ENCODE measurements at places on chromosomes 6 and 20.

DNA sequence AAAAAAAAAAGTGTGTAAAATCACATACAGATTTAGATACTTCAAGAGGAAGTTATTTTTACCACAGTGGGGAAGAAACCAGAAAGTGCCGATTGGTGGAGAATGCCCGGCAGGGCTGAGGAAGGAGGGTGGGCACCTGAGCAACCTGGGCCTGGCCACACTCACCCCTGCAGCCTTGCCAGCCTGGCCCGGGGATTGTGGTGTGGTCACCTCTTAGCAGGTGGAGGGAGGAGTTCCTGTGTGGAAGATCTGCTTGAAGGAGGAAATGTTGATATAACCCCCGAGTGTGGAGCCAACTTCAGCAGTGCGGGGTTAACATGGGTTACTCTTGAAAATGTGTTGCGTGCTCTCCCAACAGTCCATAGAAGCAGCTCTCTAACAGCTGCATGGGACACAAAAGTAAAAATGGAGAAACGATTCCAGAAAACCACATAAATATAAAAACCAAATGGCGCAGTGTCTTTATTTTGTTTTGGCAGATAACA is 14.7 kb downstream of the UST start:
- DNase-seq: peak; percentile 26

GRCh38 chr6:26034905-26035304 is 52.3 kb upstream of the HFE start:
- no peak for DNase-seq

- peak; percentile 37 for DNase-seq
These were observed 30.1 kb downstream of the RIMS4 start for GRCh38 chr20:44780226-44780625.

DNA sequence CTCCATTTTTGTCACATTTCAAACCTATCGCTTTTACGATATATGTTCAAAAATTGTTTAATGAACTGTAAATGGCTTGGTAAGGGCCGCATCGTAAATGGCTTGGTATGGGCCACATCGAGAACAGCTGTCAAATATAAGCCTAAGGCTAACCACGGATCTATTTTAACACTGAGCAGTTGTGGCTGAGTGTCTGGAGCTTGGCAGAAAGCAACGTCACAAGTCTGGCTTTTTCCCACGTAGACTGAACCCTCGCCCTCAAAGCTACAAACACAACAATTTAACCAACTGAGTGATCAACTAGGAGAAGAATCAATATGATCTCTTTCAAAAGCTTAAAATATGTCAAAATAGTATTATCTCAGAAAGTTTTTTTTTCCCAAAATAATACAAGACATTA is 71.4 kb upstream of the PRSS16 start:
- DNase-seq: no peak

GRCh38 chr6:144019929-144020328 is 11.9 kb upstream of the PLAGL1 start:
- DNase-seq: no peak

- DNase-seq: no peak
These were observed 4.5 kb downstream of the CABLES2 start for GRCh38 chr20:62402456-62403150.
